Activated CD4-positive, alpha-beta T cell treated with anti-CD3 and anti-CD28 coated beads, Interleukin-2, amount 10 ng/mL, durations not matched to agents 7 days and 5 days (primary cell): ENCODE measurements at places on chromosomes 11 and 22. TPM values are rescaled to one million over a fixed set of nuclear protein-coding genes. Genes with fewer than 3 reads are reported as not detected.
A peak's percentile ranks its signal among the peaks of the same experiment; 100 is the strongest.

DNA sequence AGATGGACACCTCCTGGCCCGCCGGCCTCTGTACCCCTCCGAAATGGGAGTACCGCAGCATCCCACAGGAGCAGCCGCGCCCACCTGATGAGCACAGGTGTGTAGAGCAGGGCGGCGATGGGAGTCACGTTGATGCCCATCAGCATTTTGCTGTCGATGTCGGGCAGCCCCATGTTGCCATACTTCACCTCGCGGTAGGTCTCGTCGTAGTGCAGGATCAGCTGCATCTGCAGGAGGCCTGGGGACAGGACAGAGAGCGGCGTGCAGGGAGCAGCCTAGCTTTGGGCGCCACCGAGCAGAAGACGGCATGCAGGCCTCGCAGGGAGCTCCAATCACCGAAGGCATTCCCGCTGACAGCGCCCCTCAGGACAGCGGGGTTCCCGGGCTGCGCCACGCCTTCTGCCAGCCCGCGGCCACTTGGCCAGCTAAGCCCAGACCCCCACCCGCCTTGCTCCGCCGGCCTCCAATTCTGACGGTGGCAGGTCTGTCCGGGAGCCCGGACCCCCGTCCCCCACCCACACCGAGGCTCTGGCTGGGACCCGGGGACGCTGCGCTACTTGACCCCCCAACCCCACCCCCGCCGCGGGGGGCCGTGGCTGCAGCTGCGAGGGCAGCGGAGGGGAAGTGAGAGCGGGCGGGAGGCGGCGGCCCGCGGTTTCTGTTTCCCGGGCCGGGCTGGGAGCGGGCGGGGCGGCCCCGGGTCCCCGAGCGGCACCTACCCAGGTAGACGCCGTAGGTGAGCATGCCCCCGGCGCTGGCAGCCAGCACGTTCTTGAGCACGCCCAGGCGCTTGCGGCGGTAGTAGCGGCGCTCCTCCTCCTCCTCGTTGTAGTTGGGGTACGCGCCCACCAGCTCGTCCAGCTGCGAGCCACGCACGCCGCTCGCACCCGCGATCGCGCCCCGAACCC, 705 bp downstream of the UNC93B1 start:
- peak; percentile 61 for DNase-seq

- no peak for DNase-seq
Measured at GRCh38 chr11:70682056-70682455, 283.7 kb downstream of the CTTN start.

The CRYBB2 gene
- 0.45 TPM for total RNA-seq

The TTC36 gene
- total RNA-seq, result 1.8 TPM

- no peak for DNase-seq
Measured at GRCh38 chr11:66242095-66242765, 26.2 kb upstream of the RAB1B start.

GRCh38 chr11:62911137-62912130, 9.7 kb downstream of the CHRM1 start:
- no peak for DNase-seq

GRCh38 chr11:12094872-12095800, 15.3 kb upstream of the MICAL2 start:
- no peak for DNase-seq

DNA sequence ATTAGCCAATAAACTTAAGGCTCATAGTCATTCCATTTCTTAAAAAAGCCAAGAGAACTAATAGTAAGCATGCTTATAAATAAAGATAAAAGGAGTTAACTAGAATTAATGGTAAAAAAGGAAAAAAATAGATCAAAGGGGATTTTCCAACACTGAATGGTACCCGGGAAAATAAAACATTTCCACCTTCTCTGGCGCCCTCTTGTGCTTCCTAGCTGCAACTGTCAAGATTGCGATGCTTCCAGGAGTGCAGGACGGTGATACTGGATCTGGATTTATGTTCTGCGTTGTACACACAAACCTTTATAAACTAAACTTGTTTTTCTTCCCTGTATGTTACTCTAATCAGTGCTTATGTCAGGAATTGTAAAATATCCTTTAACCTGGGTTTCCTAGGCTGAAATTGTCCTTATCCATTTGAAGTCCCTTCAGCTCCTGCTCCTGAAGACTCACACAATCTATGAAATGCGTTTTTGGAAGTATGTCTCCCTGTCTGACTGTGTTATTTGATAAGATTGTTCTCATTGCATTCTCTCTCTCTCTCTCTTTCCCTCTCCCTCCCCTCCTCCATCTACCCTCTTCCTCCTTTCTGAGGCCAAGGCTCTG, 9.6 kb upstream of the HTATIP2 start:
- peak; percentile 34 for DNase-seq

GRCh38 chr11:128190312-128190711, 397.0 kb downstream of the ETS1 start:
- DNase-seq, result no peak

The RBMXL2 gene
- total RNA-seq, result not detected

GRCh38 chr22:44862981-44863860, 110.8 kb downstream of the ARHGAP8 start:
- DNase-seq, result no peak

- DNase-seq, result no peak
Measured at GRCh38 chr11:81422402-81422801, 1311.3 kb downstream of the FAM181B start.

The PRSS23 gene
- total RNA-seq, result 0.35 TPM

GRCh38 chr11:14424096-14424495, 65.1 kb upstream of the RRAS2 start:
- no peak for DNase-seq

- peak; percentile 65 for DNase-seq
Measured at GRCh38 chr11:117815262-117815803, 9.2 kb downstream of the FXYD2 start.

GRCh38 chr22:31148488-31148887, 8.2 kb upstream of the PLA2G3 start:
- no peak for DNase-seq

GRCh38 chr11:126963603-126964363, 36.8 kb downstream of the KIRREL3 start:
- no peak for DNase-seq

DNA sequence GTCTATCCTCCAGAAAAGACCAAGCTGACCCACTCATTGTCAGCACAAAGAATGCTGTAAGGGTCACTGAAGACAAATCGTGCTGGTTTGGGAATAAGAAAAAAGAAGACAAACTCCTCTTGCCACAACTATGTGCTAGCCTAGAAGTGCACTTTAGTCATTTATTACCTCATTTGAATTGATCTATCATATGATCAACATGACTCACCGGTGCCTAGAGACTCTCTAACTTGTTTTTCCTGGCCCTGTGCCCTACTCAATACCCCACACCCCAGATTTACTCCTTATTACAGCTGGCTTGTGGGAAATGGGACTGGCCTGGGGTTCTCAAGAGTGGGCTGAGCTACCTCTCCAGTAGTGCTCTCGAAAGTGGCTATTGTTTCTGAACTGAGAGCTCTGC, 35.9 kb upstream of the HORMAD2 start:
- no peak for DNase-seq

- DNase-seq, result no peak
Measured at GRCh38 chr11:74634537-74634936, 42.2 kb downstream of the POLD3 start.

DNA sequence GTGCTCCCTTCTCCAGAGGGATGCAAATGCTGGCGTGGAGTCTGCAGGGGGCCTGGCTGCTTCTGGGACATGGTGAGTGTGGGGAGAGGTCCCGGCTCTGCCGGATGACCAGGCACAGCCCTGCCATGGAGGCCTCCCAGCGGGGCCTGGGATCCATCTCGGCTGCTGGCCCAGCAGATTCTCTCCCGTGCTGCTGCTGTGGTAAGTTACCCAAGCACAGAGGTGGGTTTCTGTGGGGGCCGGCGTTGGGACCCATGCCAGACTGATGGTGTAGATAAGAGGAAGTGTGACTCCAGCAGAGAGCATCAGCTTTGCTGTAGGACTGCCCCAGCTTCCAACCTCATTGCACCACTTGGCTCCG, 147.5 kb upstream of the B3GAT1 start:
- DNase-seq, result no peak

GRCh38 chr11:68680541-68681231, 3.7 kb upstream of the GAL start:
- DNase-seq, result no peak

DNA sequence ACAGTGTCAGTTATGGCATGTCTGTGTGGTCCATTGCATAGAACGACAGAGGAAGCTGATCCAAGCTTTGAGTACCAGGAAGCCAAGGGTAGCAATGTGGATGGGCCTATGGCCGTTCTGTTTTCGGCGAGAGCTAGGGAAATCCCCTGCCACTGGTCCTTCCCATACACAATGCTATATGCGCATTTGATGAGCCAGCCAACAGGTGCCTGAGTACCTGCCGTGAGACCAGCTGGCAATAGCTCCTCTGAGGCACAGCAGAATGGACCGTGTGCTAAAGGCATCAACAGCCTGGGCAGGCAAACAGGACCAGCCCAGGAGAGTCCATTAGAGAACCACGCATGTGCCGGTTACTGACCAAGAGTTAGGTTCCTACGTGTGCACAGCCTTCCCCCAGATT, 753.0 kb downstream of the NTM start:
- DNase-seq, result no peak

The NXPE1 gene
- not detected for total RNA-seq

- DNase-seq, result no peak
Measured at GRCh38 chr11:12167061-12168000, 56.9 kb downstream of the MICAL2 start.

The NEFH gene
- total RNA-seq, result 0.87 TPM

DNA sequence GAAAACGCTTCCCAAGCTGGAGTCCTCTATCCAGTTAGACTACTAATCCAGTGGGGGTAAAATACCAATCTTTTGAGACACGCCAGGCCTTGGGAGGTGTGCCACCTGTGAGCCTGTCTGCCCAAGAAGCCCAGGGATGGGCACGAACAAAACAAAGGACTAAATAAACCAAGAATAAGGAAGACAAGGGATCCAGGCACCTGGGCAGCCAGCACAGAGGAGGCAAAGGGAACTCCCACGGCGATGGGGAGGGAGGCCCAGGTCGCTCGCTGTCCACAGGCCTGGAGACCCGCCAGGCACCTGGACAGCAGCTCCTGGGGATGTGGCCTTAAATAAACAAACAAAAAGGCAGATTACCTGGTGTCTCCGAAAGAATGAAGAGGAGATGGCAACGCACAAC, 31.4 kb downstream of the LRFN4 start:
- DNase-seq, result no peak

DNA sequence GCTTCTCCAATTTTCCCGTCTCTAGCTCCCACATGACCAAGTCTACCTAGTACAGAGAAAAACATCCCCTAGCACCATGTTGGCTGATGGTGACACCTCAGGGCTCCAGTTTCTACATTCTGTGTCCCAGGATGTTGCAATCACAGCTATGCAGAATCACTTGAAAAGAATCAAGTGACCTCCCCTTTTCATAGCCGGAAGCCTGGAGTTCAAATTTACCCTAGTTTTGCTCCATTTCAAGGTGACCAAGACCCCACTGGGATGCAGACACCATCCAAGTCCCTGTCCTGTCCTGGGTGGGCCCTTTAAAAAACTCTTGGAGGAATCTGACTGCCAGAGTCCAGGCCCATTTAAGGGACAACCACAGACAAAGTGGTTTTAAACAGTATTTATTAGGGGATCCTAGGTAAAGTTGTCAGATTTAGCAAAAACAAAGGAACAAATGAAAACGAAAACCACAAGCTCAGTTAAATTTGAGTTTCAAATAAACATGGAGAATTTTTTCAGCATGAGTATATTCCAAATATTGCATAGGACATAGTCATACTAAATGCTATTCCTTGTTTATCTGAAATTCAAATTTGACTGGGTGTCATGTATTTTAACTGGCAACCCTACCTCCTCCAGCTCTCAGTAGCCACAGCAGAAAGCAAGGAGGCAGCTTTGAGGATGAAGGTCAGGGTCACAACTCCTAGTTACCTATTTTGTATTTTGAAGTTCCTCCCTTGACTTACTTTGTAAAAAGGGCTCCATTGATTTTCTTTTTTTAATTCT, 52.4 kb downstream of the MIAT start:
- DNase-seq, result no peak

The LIF gene
- 102 TPM for total RNA-seq

DNA sequence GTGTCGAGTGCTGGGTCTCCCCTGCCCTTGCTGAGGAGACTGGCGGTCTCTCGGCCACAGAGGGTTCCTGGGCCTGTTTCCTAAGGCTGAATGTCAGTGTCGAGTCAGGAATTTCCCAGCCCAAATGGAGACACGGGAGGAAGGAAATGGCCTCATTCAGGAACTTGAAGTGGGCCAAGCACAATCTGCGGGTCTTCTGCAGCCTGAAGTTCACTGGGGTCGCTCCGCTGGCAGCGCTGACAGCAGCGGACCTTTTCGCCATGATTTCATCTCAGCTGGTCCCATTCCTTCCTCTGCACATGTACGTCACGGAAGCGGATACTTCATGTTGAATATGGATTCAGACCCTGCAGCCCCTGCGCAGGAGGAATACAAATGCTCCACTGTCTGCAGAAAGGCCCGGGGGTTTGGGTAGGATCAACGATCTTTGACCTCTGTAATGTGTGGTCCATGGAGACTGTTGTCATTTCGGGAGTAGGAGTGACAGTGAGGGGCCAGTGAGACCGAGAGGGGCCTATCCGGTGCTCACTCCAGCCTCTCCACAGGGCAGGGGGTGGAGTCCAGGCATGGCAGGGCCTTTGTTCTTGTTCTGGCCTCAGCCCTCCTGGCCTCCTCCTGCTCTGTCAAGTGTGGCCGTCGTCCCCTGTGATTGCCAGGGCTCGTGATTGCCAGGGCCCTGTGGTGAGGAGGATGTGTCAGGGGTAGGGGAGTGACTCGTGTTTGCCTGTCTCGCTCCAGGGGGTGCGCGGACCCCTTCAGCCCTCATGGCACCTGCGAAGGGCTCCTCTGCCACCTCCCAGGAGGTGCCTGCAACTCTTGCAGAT, 402.3 kb downstream of the TBC1D22A start:
- no peak for DNase-seq

DNA sequence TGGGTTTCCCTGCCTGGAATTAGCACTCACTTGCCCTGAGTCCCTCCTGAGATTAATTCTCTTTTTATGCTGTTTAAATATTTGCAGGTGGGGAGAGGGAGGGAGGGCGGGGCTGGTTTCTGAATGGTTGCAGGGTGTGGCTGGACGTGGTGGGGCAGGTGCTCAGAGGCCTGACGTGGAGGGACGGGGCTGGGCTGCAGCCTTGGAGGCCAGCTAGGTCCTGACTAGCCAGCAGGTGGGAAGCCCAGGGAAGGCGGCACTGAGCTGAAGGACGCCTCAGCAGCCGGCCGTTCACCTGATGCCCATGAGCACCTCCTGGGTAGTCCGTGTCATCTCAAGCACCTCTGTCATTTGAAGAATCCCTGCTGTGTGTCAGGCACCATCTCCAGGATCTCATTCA, 21.3 kb downstream of the SGSM1 start:
- DNase-seq, result no peak
